ENCODE measurements at places on chromosomes 1 and 21.

DNA sequence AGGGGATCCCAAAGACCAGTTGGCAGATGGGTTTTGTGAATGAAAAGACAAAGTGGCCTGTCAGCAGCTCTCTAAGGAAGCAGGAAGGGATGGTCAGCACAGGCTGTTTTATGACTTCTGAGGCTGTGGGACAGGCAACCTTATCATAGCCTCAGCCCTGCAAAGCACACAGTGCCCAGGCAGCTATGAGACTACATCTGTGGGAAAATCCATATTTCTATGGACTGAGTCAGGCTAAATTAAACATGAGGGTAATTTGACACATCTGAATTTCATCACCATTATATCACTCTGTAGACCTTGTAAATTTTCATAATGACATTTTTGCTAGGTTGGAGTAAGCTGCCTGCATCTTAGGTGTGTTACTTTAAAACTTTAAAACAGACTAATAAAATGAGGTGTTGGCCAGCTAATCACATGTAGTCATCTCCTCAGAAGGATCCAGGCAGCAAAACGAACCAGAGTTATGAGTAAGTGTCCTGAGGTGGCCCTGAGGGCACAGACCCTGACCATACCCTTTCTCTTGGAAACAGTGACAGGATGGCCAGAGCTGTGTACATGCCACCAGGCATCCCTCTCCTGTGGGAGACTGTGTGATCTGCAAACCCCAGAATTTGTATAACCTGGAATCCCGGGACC is 14.6 kb downstream of the NGF start:
- DNase-seq = no peak

DNA sequence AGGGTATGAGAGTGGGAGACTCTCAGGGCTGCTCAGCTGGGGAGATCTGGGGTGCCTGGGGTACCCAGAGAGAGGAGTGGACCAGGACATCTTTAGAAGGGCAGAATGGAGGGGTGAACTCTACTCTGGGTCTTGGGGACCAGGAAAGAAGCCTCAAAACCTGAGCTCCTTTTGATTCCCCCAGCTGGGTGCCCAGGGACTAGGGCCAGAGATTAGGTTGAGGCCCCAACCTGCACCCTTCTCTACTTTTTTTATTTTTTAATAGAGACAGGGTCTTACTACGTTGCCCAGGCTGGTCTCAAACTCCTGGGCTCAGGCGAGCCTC is 1.9 kb downstream of the PDZK1IP1 start:
- no peak for DNase-seq

GRCh38 chr1:108862698-108863477 is 6.0 kb upstream of the AKNAD1 start:
- no peak for DNase-seq

DNA sequence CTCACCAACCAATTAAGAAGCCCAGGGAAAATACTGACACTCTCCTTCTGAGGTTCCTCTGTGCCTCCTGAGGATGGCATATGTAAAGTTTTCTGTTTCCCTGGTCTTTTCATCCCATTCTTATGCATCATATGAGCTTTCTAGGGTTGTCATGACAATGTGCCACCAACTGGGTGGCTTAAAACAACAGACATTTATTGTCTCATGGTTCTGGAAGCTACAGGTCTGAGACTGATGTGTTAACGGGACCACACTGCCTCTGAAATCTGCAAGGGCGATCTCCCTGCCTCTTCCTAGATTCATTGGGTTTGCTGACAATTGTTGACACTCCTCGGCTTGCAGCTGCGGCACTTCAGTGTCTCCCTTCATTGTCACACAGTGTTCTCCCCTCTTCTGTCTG is 308.4 kb downstream of the RGS7 start:
- no peak for DNase-seq

- DNase-seq = no peak
Observed at GRCh38 chr1:23644555-23644866, 47.1 kb upstream of the RPL11 start.

GRCh38 chr21:39148975-39149374 is 34.3 kb downstream of the PSMG1 start:
- DNase-seq = no peak

DNA sequence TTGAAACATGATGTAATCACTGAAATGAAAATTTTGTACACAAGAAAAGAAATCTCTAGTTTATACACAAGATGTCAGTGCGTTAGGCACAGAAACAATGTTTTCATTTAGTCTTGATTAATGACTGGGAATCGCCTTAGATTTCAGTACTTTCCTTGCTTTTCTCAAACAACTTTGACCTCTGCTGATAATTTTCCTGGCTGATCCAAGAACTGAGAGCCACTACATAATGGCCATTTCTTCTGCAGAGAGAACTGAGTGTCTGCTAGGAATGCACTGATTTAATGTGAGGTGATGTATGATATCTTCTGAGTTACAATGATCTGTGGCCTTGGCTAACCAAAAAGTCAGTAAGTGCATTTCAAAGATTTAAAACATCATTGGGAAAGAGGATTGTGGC is 308.1 kb downstream of the CTH start:
- no peak for DNase-seq

GRCh38 chr1:245929224-245929623 is 577.9 kb downstream of the SMYD3 start:
- DNase-seq = no peak

GRCh38 chr1:205438213-205439158 is 16.6 kb upstream of the LEMD1 start:
- DNase-seq = peak; percentile 25

GRCh38 chr1:184160236-184160635 is 108.7 kb downstream of the TSEN15 start:
- no peak for DNase-seq

GRCh38 chr1:96130432-96130831 is 591.2 kb upstream of the PTBP2 start:
- DNase-seq = no peak

DNA sequence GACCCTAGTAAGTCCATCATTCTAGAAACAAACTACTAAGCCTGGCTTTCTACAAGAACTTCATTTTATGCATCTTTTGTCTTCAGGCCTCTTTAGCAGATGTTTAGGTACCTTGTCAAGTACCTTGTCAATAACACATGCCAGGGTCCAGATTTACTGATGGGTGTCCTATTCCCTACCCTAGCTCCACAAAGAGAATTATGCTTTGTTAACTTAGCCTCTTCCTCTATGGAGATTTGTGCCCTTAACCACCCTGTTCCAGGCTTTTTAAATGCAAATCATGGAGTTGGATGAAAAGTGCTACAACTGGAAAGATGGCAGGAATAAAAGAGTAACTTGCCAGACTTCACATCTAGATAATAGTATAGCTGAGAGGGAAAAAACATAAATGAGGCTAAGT is 42.7 kb downstream of the SPATA46 start:
- DNase-seq = no peak

- no peak for DNase-seq
Observed at GRCh38 chr21:25039461-25040380, 567.6 kb downstream of the MRPL39 start.

- no peak for DNase-seq
Observed at GRCh38 chr1:226882631-226883409, 12.4 kb downstream of the PSEN2 start.

GRCh38 chr1:214660900-214661299 is 57.9 kb downstream of the CENPF start:
- no peak for DNase-seq

DNA sequence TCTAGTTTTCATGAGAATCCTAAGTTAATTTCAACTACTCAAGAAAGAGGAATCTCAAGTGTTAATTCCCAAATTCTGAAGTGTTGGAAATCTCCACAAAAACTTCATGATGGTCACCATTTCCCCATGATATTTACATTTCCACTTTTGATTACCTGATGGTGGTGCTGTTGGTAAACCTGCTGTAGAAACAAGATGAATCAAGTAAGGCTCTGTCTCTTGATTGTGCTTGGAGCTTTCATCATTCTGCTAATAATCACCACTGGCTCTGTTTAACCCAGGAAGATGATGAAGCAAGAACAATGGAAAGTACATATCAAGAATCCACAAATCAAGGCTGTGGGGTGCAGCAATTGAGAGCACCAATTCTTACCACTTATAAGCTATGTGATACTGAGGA is 77.8 kb downstream of the C4BPA start:
- no peak for DNase-seq

- no peak for DNase-seq
Observed at GRCh38 chr1:94526152-94526980, 15.2 kb downstream of the F3 start.

- DNase-seq = no peak
Observed at GRCh38 chr1:111148376-111148881, 8.4 kb downstream of the CEPT1 start.

- DNase-seq = no peak
Observed at GRCh38 chr1:223700942-223701637, 11.2 kb upstream of the CAPN2 start.

DNA sequence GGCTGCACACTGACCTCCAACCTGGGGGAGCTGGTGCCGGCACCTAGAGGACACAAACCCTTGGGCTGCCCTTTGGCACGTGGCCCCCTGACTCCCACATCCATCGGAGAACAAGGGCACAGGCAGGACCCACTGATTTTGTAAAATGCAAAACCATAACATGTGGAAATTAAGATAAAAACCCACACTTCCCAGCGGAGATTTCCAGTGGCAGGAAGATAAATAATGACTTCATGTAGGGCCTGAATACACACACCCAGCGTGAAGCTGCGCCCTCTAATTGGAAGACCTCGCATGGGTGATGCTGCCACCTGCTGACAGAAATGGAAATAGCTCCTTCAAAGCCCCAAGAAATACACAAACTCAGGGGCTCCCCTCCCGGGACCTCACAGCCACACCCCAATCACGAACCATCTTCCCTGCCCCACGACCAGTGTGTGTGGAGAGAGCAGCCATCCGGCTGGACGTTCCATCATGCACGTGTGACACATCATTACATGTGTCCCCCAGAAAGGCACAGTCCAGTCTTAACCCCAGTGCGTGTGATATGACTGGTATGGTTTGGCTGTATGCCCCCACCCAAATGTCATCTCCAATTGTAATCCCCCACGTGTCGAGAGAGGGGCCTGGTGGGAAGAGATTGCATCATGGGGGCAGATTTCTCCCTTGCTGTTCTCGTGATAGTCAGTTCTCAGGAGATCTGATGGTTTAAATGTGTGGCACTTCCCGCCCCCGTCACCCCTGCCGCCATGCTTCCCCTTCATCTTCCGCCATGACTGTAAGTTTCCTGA is 5.7 kb upstream of the TPRG1L start:
- peak; percentile 49 for DNase-seq

- DNase-seq = peak; percentile 20
Observed at GRCh38 chr1:227788271-227789083, 27.0 kb upstream of the PRSS38 start.

GRCh38 chr1:230750576-230750975 is 3.4 kb downstream of the CAPN9 start:
- no peak for DNase-seq

GRCh38 chr21:25283720-25284119 is 323.6 kb downstream of the MRPL39 start:
- DNase-seq = no peak

GRCh38 chr1:48793863-48794262 is 17.2 kb upstream of the BEND5 start:
- no peak for DNase-seq

- DNase-seq = no peak
Observed at GRCh38 chr1:125087691-125088090, 3902.9 kb downstream of the SRGAP2C start.

- DNase-seq = peak; percentile 68
Observed at GRCh38 chr1:64242895-64243756, 39.7 kb downstream of the UBE2U start.

DNA sequence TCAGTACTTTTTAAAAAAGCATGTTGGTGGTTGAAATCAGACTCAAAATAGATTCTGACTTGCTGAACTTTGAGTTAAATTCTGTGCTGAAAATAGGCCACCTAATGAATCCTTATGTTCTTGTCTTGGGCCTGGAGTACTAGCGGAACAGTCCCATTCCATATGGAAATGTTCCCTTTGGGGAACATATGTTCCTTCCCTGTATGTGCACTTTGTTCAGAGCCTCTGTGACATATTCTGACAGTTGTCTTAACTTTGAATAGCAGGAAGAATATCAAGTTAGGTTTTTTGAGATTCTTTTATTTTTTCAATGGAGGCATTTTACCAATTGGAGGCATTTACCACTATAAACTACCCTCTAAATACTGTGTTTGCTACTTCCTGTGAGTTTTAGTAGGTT is 1667.8 kb downstream of the PLA2G4A start:
- no peak for DNase-seq

GRCh38 chr1:75996196-75996595 is 64.0 kb upstream of the ASB17 start:
- no peak for DNase-seq

DNA sequence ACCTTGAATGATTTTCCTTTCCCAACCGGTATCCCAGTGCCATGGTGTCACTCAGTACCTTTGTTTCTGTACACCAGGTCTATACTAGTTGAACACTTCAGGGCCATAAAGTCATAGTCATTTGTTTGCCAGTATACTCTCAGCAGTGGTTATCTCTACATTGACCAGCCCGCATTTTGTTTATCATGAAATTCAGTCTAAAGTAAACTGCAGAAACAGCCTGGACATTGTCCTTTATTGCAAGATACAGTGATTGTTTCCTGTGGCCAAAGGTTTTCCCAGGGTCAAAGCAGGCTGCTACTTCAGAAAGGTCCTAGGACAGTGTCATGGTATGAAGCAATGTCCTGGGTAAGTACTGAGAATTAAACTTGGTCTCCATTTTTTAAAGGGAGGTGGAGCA is 407.4 kb downstream of the RWDD3 start:
- DNase-seq = no peak

GRCh38 chr1:238484121-238484520 is 593.4 kb upstream of the ZP4 start:
- no peak for DNase-seq

- DNase-seq = no peak
Observed at GRCh38 chr1:238346340-238346739, 455.6 kb upstream of the ZP4 start.

DNA sequence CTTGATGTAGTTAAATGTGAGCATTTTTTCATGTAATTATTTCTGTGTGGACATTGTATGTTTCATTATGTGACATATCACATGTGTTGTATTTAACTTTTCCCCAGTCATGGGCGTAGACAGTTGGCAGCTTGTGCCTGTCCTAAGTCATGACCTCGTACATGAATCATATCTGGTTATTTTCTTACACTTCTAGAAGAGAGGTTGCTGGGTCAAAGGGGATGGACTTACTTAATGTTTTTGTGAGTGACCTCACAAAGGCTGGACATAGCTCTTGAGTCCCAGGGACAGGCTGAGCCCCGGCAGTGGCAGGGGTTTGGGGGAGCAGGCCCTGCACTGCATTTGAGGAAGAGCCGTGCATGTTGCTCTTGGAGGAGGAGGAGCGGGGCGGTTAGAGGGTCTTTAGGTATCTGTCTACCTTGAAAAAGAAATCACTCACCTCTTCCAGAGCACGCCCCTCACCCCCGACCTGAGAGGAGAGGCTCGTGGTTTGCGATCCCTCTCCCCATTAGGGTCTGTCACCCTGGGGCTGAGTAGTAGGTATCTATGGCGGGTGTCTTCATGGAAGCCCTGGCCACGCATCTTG is 16.4 kb downstream of the IFNGR2 start:
- no peak for DNase-seq

GRCh38 chr1:208604295-208604694 is 360.1 kb upstream of the PLXNA2 start:
- DNase-seq = no peak

GRCh38 chr1:40662864-40663263 is 2.6 kb downstream of the RIMS3 start:
- no peak for DNase-seq

Measured in NCI-H526 (cell line).